Kidney (tissue), 22 donors: ENCODE measurements at places on chromosomes 5 and 9. TPM values are rescaled to one million over a fixed set of nuclear protein-coding genes. Genes with fewer than 3 reads are reported as not detected.

- no peak overlapping the region for H3K27ac ChIP-seq
- no peak overlapping the region for H3K4me3 ChIP-seq
- H3K36me3 ChIP-seq = peaks cover 4% of the 10 kb centered on the region
- DNase-seq = no peak
These were observed 30.0 kb downstream of the DAB2IP start for GRCh38 chr9:121681404-121681803.

DNA sequence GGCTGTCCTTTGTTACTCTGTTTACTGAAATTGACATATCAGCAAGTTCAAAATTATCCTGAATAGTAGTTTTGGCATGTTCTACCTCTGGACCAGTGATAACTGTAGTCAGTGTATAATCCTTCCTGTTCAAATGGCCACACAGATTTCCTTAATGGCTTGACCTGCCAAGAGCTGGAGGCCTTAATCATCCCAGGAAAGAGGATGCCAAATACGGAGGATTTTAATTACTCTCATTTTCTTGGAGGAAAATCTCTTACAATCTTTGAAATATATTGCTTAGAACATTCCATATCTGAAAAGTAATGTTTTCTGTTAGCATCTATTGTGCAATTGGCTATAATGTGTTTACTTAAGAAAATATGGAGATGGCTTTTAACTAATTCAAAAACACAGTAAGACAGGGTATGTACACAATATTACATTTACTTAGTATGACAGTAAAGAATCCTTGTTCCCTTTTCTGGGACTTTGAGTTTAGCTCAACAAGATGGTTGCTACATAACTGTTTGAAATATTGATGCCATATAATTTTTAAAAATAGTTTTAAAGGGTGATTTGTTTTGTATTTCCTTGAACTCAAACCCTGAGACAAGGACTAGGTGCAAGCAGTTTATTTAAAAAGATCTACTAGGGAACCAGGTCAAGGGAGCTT lies 68.9 kb upstream of the SELENOP start:
- no peak overlapping the region for H3K4me3 ChIP-seq
- no peaks in the 10 kb centered on the region for H3K36me3 ChIP-seq
- H3K27me3 ChIP-seq = no peaks in the 10 kb centered on the region
- no peak overlapping the region for H3K27ac ChIP-seq

DNA sequence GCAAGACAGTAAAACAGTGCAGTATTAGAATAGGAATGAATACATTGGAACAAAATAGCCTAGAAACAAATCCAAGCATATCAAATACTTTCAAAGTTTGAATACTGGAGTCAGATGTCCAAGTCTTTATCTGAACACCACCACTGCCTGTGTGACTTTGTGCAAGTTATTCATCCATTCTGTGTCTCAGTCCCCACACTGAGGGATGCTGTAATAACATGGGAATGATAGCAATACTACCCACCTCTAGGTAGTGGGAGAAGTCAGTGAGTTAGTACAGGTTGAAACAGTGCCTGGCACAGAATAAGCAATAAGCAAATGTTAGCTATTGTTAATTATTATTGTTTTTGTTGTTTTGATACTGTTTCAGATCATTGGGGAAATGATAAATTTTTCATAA lies 130.9 kb downstream of the SUSD1 start:
- H3K36me3 ChIP-seq = no peaks in the 10 kb centered on the region
- H3K27me3 ChIP-seq = no peaks in the 10 kb centered on the region
- peaks cover 7% of the 10 kb centered on the region for H3K4me1 ChIP-seq
- H3K27ac ChIP-seq = no peak overlapping the region
- H3K4me3 ChIP-seq = no peak overlapping the region
- no peak for DNase-seq

Gene IL3
- polyA plus RNA-seq = not detected

DNA sequence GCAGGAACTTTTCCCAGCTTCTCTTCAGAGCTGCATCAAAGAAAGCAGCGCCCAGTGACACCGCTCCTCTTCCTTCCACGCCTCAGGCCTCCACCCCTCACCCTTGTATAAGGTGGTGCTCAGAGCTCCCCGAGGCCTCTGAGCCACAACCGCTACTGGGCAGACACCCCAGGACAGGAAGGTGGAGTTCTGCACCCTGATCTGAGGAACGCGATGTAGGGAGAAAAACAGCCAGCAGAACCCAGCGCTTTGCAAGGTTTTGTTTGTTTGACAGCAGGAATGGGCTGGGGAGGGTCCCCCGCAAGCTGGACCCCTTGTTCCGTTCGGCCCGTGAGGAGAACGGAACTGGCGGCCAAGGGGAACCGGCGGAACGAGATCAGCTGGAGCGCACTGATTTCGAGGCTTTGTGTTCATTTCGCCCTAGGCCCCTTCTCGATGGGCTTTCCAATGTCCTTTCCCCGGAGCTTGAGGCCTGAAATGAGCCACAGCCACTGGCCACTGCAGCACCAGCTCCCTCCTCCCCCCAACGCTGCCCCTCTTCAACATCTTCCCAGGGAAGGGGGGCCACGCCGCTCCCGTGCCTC lies 4.1 kb downstream of the EDF1 start:
- H3K27ac ChIP-seq = no peak overlapping the region
- no peaks in the 10 kb centered on the region for H3K27me3 ChIP-seq
- H3K36me3 ChIP-seq = no peaks in the 10 kb centered on the region
